ENCODE measurements at places on chromosomes 4 and X.
A peak's percentile ranks its signal among the peaks of the same experiment; 100 is the strongest.

DNA sequence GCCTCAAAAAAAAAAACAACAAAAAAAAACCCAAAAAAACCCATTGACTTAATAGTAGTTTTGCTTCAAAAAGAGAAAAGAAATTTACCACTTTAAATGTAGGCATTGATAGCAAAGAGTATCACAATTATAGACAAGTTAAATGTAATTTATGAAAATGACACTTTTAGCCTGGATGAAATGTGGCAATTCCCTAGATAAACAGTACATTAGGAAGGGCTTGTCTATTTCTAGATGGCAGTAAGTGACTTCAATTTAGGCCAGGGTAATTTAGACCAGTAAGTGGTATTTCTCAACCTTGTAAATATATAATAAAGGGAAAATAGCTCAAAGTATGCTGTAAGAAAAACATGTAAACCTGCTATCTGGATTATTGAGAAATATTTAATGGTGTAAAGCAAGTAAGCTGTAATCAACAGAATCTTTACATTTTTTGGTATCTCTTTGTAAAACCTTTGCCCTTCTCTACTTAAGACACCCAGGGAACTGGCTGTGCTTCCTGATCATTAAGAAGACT is 103.7 kb upstream of the RAPGEF2 start:
- DNase-seq = no peak

DNA sequence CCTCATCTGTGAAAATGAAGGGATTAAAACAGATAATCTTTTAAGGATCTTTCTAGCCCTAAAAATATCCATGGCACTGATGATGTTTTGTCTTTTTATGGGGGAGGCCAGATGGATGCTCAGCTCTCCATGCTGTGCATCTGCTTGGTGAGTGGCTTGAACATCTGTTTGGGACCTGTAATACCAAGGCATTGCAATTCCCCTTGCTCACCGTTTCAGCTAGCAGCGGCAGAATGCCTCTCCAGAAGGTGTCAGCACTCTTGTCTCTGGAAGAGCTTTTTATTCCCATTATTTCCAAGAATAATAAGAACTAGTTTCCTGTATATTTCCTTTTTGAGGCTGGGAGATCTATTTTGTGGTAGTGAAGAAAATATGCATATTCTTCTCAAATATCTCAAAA is 151.9 kb upstream of the ANK2 start:
- no peak for DNase-seq

- DNase-seq = peak; percentile 49
These were observed 27.4 kb downstream of the FRYL start for GRCh38 chr4:48752726-48753125.

DNA sequence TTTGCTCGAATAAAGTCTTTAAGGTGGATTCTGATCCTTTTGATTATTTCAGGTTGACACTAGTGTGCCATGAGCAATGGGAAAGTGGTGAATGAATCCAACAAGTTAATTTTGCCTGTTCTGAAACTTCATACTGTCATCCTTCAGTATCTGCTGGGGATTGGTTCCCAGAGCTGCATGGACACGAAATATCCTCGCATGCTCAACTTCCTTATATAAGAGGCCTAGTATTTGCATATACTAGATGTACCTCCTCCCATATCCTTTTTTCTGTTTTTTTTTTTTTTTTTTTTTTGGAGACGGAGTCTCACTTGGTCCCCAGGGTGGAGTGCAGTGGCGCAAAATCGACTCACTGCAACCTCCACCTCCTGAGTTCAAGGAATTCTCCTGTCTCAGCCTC is 23.0 kb upstream of the PDS5A start:
- no peak for DNase-seq

DNA sequence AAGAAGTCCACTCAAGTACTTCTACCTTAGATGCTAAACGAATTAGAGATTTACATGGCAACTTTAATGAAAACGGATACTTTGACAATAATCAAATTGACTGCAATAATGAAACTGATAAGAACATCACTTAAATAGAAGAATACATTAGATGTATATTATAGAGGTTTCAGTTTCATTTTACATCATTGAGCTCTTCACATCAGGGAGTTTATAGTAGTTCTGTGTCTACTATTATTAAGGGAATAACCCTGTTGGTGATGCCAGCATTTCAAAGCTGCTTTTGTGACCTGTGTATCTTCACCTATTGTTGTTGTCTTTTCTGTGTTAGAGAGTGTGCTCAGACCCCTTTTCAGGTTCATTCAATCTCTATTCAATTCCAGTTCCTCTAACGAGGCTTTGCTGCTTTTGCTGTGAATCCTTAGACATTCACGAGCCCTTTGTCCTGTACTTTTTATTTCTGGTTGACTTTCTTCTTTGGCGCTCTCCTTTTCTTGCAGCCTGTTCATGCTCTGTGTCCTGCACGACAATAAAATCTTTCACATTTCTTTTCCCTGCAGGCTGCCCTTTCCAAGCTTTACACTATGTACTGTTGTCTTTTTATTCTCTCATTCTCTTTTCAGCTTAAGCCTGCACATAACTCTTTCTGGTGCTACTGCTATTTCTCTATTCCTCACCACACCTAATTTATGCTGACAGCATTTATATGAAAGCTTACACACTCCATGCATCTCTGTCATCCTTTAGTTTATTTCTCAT is 232.1 kb downstream of the CPE start:
- no peak for DNase-seq

GRCh38 chr4:189364032-189364449 is 576.6 kb upstream of the FRG1 start:
- no peak for DNase-seq

DNA sequence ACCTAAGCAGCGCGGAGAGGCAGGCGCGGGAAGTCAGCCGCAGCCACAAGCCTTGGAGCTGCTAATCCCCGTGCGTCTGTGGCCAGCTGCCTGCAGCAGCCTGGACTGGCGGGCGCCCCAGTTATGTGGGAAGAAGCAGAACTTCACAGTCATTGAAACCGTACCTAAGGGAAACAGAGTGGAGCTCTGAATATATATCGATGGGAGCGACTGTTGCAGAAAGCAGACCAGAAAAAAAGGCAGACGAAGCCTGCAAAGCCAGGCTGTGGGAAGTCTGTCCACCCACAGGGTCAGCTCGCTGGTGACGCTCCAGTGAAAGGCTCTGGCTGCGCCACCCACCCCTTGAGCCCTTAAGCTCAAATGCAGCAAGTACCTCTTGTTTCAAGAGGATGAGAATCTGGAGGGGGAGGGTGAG is 24.7 kb downstream of the KCNE5 start:
- peak; percentile 4 for DNase-seq
